ENCODE measurements at places on chromosomes 4 and X.

DNA sequence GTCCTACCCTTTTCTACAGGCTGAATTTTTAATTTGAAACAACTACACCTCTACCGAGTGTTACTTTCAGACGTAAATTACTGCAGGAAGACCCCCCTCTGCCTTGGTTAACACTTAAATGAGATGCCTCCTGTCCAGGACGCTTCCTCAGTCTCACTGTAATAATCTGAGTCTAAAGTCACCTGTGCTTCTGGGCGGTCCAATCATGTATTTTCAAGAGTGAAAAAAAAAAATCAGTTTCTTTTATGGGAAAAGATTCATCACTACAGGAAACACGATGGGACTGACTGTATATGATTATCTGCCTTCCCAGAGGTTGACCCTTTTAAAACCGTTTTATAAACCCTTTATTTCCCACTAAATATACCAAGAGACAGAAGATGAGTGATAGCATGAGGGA is 776 bp downstream of the RBM47 start:
- DNase-seq: no peak

- DNase-seq: no peak
These were observed 75.3 kb upstream of the RAPGEF2 start for GRCh38 chr4:159027535-159027934.

DNA sequence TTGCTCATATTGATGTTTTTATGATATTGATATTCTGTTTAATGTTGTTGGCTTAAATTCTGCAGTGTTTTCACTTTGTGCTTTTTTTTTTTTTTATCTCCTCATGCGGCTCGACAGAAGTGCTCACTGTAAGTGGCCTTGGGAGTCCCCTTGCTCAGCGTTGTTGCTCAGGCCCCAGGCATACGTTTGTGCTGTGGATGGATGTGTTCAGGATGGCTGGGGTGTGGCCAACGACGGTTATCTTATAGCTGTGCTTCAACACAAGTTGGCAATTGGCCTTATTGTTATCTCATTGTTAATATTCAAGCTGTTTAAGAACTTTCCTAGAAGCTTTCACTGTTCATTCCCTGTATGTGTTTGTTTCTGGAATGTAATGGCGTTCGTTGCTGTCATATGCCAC is 36.4 kb upstream of the CLCN4 start:
- no peak for DNase-seq

GRCh38 chr4:60201052-60201673 is 999.0 kb upstream of the ADGRL3 start:
- DNase-seq: peak; percentile 19

DNA sequence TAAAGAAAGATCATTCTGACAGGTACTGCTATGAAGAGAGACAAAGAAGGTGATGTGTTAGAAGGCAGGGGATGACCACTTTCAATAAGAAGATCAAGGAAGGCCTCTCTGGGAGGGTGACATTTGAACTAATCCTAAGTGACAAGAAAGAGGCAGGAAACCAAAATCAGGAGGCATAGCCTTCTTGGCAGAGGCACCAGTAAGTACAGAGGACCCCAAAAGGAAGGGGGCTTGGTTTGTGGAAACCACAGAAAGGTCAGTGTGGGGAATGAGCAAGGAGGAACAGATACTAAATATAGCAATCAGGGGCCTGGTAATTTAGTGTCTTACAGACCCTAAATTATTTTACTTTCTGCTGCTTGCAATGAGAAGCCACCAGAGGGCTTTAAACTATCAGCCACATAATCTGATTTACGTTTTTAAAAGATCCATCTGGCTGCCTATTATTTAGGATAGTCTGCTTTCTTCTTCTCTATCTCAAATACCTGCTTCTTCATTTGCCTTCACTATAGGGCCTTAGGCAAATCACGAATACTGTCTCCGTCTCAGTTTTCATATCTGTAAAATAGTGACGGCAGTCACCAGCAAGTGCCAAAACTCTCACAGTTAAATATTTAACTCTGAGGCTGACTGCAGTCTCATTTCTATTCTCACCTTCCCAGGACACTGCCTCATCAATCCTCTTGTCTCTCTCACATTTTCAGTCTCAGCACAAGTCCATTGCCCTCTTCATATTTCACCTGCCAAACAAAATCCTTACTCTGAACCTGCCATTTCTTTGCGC is 16.7 kb downstream of the NR3C2 start:
- DNase-seq: no peak

DNA sequence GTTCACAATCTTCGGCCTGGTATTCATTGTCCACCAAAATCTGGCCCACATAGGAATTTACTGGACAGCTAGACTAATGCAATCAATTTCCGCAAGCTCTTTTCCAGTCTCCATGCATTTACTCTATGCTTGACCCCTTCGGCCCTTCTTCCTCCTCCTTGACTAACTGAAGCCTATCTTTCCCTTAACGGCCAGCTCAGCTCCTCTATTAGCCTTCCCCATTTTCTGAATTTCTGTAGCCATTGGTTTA is 1.2 kb upstream of the PHKA2 start:
- no peak for DNase-seq

DNA sequence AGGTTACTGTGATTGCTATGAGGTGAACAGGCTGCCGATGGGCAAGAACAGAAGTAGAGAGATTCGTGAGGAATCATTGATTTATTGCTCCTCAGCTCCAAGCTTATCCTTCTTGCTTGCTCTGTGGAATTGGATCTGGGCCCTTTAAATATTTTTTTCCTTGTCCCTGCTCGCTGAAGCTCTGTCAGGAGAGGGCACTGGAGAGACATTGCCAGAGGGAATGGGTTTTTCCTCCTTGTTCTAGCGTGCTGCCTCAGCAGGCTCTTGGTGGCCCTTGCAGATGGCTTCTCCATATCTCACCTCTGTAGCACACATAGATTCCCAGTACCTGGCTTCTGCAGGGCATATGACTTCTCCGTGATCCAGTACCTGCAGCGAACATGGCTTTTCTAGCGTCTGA is 67.4 kb downstream of the CNGA2 start:
- DNase-seq: no peak

GRCh38 chr4:1011666-1012033 is 224 bp downstream of the FGFRL1 start:
- DNase-seq: no peak

GRCh38 chrX:121655276-121655675 is 607.9 kb downstream of the GLUD2 start:
- no peak for DNase-seq

DNA sequence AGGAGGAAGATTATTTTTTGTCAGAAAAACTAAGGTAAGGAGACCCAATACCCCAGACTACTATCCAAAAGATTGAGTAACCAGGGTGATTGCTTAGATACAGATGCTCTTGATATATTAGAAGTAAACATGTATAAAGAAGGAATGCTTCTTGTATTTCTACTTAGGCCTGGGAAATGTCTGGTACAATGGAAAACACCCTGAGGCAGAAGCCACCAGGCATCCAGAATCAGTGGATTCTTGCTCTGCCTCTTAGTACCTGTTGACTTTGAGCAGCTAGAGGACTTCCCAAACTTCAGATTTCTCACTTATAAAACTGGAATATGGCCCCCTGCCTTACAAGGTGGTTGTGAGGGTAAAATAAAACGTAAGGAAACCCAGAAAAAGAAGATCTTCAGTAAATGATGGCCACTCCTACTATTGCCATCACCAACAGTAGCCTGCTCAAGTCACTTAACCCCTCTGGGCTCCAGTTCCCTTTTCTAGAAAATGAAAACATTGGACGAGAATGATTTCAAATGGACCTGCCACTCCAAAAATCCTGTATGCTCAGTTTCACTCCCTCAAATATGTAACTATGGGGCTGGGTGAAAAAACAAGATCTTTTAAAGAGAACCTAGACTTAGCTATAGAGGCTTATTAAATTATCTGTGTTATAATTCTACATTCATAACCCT is 56.6 kb downstream of the AMELX start:
- DNase-seq: no peak

DNA sequence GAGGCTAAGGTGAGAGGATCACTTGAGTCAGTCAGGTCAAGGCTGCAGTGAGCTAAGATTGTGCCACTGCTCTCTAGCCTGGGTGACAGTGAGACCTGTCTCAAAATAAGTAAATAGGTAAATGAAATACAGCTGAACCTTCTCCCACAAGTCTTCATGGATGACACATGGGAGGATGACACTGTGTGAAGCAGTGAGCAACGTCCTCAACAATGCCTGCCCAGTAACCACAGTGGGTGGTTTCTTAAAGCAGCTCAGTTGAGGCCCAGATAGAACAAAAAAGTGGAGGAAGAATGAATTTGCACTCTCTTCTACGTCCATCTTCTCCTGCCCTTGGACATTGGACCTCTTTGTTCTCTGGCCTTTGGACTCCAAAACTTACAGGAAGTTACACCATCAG is 52.7 kb downstream of the MSX1 start:
- no peak for DNase-seq

- DNase-seq: no peak
These were observed 244.3 kb downstream of the ARHGAP10 start for GRCh38 chr4:147975933-147976928.

DNA sequence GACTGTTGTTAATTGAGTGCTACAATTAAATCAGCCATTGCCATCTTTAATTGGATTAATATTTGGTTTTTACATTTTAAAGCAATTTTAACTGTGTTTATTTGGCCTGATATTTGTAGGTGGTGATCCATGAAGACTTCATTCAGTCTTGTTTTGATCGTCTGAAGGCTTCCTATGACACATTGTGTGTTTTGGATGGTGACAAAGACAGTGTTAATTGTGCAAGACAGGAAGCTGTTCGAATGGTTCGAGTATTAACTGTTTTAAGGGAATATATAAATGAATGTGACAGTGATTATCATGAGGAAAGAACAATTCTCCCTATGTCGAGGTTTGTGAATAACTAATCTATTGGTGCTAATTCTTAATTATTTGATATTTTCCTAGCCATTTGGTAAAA is 82.6 kb downstream of the USP9X start:
- no peak for DNase-seq

GRCh38 chr4:55359397-55359916 is 13.4 kb downstream of the SRD5A3 start:
- no peak for DNase-seq

- DNase-seq: no peak
These were observed 56.8 kb downstream of the RXFP1 start for GRCh38 chr4:158578476-158578875.

All from GM12864 (cell line).